ENCODE measurements at places on chromosomes 6 and 20.
A peak's percentile ranks its signal among the peaks of the same experiment; 100 is the strongest.

- no peak for DNase-seq
Observed at GRCh38 chr6:159152041-159152440, 17.2 kb upstream of the FNDC1 start.

- no peak for DNase-seq
Observed at GRCh38 chr20:58945965-58946631, 35.0 kb upstream of the NELFCD start.

GRCh38 chr6:41284726-41285125, 1.8 kb downstream of the TREM1 start:
- peak; percentile 35 for DNase-seq

DNA sequence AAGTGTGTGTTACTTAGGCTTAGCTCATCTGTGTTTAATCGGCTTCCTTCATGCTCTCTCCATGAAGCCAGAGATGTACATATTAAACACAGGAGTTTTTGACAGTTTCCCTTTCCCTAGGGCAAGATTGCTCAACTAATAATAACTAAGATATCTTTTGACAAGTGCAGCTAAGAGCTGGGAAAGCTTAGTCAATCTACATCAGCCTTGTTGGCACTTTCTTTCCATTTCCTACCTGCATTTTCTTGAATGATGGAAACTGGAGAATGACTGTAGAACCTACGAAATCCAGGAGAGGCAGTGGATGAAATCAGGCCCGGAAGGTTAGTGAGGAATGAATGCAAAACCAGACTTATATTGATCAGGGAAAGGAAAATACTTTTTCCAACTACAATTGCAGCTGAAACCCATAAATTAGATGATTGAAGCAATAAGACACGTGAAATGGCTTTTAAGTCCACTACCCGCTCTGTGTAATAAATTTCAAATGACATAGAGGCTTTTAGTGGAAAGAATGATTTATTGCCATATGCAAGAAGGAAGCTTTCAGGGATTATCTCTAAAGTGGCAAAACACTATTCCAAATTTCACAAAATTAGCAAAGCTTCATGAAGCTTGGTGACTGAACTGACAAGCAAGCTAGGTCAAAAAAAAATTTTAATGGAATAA, 237.2 kb upstream of the ID4 start:
- DNase-seq, result no peak

- no peak for DNase-seq
Observed at GRCh38 chr6:166703149-166703710, 76.2 kb upstream of the RPS6KA2 start.

DNA sequence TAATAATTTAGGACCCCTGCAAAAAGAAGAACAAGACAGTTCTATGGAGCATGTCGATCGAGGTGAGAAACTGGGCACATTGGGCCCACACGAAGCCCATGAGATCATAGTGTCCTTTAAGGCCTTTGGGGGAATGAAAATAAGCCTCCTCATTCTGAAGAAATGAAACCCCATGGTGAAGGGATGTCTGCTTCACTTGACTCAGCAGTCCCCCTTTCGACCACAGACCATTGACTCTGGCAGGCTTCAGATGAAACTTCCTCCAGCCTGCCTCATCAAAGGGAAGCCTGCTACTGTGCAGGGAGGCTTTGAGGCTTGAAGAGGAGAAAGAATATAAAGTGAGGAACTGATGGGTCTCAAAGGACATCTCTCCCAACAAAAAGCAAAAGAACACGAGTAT, 144.2 kb upstream of the FBXL4 start:
- DNase-seq, result no peak

DNA sequence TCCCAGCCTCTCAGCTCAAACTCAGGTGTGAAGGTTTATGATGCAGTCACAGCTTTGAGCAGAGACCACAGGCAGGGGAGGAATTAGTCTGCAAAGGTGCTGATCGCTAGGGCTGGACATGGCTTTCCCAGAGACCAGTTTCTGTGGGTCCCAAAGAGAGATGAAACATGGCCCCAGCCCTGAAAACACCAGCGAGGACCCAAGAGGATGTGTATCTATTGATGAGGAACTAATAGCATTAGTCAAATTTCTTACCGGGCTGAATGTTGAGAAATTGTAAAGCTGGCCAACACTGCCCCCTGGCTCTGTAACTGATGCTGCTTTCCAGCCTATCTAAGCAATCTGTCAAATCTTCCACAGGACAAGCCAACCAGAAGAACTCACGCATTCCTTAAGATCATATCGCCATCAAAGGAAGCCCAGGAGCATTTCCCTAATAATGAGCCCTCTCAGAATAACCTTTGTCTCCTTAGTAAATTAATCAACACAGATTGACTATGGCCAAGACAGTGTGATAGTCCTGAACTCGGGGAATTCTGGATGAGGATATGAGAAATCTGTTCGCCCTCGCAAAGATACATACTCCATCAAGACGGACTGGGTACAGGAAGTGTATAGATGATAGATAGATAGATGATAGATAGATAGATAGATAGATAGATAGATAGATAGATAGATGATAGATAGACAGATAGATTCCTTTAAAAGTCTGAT, 7.8 kb upstream of the ACSS1 start:
- peak; percentile 40 for DNase-seq

- no peak for DNase-seq
Observed at GRCh38 chr6:154399097-154399496, 42.5 kb upstream of the IPCEF1 start.

- no peak for DNase-seq
Observed at GRCh38 chr6:53741034-53741823, 53.6 kb upstream of the LRRC1 start.

DNA sequence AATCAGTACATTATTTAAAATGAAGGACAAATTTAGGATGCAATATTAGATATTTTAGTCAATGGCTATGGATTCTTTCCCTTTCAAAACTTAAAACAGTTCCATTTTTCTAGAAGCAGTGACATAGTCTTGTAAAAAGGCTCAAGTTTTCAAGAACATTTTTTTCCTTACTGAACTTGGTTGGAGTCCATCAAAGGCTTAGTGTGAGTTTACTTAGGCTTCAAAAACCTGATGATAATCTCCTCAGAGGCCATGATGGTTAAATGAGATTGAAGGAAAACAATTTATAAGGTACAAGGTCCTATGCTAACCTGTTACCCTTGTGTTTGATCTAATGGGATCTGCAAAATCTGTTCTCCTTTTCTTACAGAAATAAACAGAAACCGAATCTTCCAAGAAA, 531.8 kb downstream of the UTRN start:
- DNase-seq, result no peak

DNA sequence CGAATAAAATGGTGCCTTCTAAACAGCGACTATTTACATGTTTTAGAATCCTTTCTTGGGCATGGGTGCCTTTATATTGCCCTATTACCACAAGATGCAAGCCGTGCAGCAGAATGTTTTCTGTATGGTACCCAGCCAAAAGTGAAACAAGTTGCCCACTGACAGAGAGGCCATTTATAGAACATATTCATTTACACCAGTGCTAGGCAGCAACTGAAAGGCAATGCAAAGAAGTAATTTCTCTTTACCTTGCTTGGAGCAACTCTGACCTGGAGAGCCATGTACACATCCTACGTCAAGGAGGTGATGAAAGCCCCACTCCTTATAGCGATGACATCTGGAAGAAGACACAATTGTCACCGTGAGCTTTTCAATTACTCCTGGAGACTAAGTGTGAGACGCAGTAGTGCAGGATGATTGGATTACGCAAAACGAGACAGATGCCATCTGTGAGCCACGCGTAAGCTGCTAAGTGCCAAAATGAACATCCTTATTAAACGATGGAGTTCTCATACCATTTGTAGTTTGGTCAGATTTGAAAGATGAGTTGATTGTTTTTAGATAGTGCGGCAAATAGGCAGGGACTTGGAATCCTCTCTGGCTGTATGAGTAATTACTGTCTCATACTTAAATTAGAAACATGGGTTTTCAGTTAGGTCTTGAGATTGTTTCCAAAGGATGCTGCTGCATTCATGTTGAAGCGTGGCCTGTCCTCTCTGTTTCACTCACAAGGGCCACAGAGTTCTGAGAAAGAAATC, at the start of gene TMEM244:
TSS of gene TMEM244 (minus strand) at position 408 of the 758 bp plus-strand sequence. CDS start at position 281, 127 bp downstream.
- DNase-seq, result no peak

DNA sequence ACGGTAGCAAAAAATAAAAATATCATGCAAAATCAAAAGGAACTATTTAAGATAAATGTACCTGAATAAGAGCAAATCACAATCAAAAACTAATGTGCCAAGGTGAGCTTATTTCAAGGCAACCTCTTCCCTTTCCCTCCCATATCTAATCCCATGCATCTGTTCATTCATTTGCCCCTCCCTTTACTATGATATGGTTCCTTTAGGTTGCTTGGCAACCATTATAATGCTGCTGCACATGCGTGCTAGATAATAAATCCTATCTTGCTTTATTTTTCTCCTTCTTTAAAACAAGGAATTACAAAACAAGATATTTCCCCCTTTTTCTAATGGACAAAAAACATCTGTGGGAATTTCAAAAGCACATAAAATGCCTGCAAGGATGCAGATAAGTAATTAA, 318.2 kb upstream of the POU3F2 start:
- DNase-seq, result no peak

DNA sequence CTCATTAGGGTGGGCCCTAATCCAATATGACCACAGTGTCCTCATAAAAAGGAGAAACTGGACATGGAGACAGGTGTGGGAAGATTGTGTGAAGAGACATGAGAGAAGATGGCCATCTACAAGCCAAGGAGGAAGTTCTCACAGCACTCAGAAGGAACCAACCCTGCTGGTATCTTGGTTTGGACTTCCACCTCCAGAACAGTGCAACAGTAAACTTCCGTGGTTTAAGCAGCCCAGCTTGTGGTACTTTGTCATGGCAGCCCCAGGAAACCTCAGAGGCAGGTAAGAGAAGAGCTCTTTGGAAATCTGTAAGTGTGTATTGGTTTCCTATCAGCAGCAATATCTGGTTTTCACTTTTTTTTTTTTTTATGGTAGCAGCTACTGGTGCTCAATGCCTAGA, 16.5 kb upstream of the CNKSR3 start:
- DNase-seq, result no peak

DNA sequence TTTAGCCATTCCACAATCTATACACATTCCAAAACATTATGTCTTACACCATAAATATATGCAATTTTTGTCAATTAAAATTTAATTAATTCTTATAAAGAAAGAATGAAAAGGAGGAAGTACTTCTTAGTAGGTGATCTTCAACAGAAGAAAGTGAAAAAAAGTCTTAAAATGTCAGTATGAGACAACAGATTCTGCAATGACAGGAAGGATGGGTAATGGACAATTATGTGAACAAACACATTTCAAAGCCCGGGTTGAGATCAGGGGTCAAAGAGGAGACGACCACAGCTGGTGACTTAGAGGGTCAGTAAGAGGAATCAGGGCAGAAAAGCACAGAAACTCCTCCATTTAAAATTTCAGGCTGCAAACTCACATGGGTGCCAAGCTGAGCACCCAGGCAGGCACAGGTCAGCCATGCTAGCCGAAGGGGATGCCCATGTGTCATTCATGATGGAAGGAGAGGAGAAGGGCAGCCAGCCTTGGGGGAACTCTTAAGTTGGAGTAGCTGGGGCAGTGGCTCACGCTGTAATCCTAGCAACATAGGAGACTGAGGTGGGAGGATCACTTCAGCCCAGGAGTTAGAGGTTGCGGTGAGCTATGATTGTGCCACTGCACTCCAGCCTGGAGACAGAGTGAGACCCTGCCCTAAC, 11.0 kb downstream of the VSX1 start:
- DNase-seq, result no peak

DNA sequence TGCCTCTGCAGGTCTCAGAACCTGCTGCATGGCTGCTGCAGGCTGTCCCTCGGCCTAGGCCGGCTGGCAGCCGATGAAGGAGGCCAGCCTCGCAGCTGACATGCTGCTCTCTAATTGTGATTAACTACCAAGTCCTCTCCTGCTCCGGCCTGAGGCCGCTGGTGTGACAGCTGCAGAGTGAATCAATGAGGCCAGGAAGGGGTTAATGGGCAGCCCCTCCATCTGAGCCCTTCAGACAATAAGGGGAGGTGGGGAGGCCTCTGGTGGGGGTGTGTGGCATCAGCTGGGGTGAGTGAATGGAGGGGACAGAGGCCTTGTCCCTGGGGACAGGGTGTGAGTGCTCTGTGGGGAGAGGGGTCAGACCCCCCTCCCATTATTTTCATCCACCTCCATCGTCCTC, 34.4 kb downstream of the SLC52A3 start:
- no peak for DNase-seq

- no peak for DNase-seq
Observed at GRCh38 chr6:43383021-43383667, 13.7 kb upstream of the ZNF318 start.

DNA sequence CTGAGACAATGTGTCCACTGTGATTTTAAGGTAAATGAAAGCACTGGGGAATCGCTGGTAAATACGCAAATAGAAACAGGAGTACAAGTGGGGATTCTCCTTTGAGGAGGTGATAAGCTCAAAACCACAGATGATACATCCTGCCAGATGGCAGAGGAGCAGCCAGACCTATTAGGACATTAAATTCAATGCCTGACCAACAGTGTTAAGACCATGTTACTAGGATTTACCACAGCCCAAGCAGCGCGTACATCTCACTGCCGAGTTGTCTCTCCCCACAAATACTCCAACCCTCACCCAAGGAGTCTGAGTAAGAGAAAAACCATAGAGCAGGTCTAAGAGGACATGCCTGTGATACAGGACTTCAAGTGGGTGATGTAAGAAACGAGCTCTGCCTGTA, 68.9 kb upstream of the TULP1 start:
- DNase-seq, result no peak

DNA sequence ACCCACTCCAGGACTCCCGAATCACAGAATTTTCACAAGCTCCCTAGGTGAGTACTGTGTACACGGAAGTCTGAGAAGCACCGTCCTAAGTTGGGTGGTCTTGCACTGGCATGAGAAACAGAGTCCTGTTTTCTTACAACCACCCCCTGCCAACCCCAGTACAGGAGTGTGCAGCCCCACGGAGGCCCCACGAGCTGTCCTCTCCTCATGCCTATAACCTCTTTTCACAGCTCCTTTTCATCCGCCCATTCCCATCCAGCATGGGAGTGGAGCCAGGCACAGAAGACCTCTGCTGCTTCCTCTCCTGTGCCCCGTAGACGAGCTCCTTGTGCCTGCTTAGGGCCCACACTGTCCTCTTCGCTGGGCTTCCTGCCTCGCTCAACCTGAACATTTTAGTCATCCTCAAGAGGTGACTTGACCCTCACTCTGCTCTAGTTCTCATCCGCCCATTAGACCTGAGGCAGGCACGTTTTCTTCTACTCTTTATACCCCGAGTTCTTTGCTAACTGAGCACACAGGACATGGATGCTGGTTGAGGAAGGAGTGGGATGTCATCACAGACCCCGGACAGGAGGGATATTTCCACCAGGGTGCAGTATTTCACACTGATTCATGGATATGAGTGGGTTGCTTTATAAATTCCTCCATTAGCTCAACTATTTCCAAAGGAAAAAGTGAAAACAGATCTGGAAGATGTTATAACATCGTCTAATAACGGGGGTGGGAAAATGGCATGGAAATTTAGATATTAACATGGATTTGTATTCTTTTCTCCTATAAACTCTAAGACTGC, 160.5 kb downstream of the TTLL2 start:
- DNase-seq, result peak; percentile 2

DNA sequence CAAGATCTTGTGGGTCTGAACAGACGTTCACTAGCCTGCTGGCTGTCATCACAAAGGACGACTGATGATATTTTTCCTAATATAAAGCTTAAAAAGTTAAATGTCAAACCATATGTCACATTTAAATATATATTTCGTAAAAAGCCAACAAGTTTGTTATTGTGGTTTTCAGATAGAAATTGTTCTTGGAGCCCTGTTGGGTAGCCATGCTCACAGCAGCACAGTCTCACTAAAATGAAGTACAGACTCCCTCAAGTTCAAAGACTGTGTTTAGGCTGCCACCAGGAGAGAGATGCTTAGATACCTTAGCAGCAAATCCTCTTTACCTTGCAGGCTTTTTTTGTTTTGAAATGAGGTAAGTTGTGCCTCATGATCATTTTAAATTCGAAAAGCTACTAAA, 17.8 kb downstream of the EEF1E1 start:
- peak; percentile 82 for DNase-seq

- peak; percentile 52 for DNase-seq
Observed at GRCh38 chr6:13908955-13909381, 15.8 kb upstream of the RNF182 start.
